Ureter (tissue), 1 donor: ENCODE measurements at places on chromosomes 6 and 20. TPM values are rescaled to one million over a fixed set of nuclear protein-coding genes. Genes with fewer than 3 reads are reported as not detected.
A peak's percentile ranks its signal among the peaks of the same experiment; 100 is the strongest.

DNA sequence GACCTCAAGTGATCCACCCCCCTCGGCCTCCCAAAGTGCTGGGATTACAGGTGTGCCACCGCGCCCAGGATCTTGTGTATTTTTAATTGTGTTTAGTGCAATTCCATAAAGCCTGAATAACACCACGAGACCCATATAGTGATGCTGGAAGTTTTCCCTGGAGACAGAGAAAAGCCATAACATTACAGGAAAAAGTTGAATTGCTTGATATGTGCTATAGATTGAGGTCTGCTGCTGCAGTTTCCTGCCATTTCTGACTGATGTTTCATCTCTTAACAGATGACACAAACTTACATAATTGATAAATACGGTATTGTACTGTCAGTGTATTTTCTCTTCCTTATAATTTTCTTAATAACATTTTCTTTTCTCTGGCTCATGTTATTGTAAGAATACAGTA lies 7.3 kb upstream of the UBD start:
- no peak for DNase-seq

Gene TMEM74B
- total RNA-seq = 3.6 TPM

- DNase-seq = no peak
These were observed 37.9 kb downstream of the SYNDIG1 start for GRCh38 chr20:24507182-24507853.

Gene CBLN4
- total RNA-seq = 0.16 TPM

Gene LIN28B
- total RNA-seq = not detected

DNA sequence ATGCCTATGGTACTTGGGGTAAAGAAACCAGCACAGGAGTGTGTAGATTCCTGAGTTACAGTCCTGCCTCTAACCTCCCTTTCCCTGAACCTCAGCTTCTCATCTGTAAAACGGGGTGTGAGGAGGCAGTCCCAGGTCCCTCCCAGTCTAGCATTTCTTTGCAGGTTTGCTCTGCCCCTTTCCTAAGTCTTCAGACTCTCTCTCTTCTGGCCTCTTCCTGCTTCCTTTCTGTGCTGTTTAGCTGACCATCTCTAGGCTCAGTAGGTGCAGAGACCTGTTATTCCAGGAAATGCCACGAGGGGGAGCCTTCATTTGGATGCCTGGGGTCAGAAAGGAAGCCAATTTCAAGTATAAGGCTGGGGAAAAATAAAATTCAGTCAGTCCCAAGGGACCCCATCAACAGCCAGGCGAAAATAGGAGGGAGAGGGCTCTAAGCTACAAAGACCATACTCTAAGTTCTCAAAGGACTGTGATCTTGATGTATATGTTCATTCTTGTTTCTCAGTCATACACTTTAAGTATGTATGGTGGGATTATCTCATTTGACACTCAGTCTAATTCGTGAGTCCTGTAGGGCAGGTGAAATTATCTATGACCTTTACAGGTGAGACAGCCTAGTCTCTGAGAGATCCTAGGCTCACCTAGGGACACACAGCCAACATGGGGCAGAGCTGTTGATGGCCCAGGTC lies 89.1 kb downstream of the NCR2 start:
- peak; percentile 90 for DNase-seq

Gene SLC22A3
- 8.5 TPM for total RNA-seq

Gene LRRC73
- 0.57 TPM for total RNA-seq

DNA sequence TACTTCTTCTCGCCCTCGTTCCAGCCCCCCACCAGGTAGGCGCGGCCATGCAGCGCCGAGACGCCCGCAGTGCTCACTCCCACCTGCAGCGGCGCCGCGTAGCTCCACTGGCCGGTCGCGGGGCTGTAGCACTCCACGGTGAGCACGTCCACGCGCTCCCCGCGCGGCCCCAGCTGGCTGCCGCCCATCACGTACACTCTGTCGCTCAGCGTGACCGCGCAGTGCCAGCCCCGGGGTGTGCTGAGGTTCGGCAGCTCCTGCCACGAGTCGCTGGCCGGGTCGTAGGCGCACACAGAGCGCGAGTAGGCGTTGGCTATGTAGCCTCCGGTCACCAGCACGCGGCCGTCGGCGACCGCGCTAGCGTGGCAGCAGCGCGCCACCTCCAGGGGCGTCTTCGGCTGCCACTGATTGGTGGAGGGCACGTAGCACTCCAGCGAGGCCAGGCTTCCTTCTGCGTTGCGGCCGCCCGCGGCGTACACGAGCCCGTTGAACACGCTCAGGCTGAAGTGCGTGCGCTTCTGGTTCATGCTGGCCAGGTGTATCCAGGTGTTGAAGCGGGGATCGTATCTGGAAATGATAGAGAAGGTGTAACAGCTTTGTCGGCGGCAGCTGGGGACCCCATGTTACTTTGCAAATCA lies 13.7 kb downstream of the KLHL31 start:
- DNase-seq = peak; percentile 86

GRCh38 chr6:139846538-139847456 lies 472.3 kb upstream of the CITED2 start:
- no peak for DNase-seq

Gene SLC13A3
- 5.1 TPM for total RNA-seq

DNA sequence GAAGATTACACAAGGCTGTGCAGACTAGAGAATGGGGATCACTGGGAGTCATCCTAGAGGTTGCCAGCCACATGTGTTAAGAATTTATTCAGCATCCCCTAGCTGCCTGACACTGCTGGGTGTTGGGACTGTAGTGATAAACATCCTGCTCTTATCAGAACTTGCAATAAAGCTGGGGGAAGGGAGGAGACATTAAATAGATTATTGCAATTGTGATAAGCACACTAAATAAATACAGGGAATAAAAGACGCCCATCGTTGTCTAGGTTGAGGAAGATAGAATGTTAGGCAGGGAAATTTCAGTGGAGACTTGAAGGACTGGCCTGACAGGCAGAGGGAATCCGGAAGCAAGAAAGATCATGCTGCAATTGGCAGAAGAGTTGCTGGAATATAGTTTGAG lies 33.2 kb upstream of the TRAM2 start:
- no peak for DNase-seq

DNA sequence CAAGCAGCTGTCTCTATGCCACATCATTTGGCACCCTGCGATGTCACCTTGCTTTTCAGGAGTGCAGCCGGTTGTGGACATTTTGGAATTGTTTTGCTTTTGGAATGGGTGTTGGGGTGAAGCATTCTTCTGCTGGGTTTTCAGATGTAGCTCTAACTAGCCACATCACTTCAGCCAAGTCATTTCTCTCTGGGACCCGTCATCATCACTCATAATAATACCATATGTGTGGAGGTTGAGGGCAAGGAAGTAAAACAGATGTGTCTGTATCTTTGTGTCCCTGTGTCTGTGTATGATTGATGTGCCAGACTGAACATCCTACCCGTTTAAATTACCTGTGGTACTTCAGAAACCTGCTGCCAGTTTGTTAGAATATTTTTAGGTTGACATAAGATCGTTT lies 49.5 kb upstream of the TULP4 start:
- no peak for DNase-seq

Gene AMD1
- 63.6 TPM for total RNA-seq

Gene CTAGE9
- not detected for total RNA-seq

- no peak for DNase-seq
These were observed 156.4 kb upstream of the PDE10A start for GRCh38 chr6:165819394-165819793.

- DNase-seq = no peak
These were observed 8.9 kb downstream of the UTRN start for GRCh38 chr6:144294016-144294415.

Gene PPIL6
- total RNA-seq = 2.9 TPM

- DNase-seq = no peak
These were observed 2.5 kb downstream of the PPP1R18 start for GRCh38 chr6:30683980-30684338.

- DNase-seq = no peak
These were observed 67.6 kb downstream of the NUDT3 start for GRCh38 chr6:34324738-34325444.

- no peak for DNase-seq
These were observed 10.1 kb downstream of the MAP7 start for GRCh38 chr6:136539967-136540652.

GRCh38 chr6:130019326-130020072 lies 1.1 kb downstream of the L3MBTL3 start:
- peak; percentile 55 for DNase-seq

- no peak for DNase-seq
These were observed 579.6 kb upstream of the MAN1A1 start for GRCh38 chr6:119929121-119929520.

- DNase-seq = no peak
These were observed 253.8 kb upstream of the STXBP5 start for GRCh38 chr6:146950351-146950835.

- DNase-seq = no peak
These were observed 75.8 kb upstream of the MRPS10 start for GRCh38 chr6:42293386-42293977.

DNA sequence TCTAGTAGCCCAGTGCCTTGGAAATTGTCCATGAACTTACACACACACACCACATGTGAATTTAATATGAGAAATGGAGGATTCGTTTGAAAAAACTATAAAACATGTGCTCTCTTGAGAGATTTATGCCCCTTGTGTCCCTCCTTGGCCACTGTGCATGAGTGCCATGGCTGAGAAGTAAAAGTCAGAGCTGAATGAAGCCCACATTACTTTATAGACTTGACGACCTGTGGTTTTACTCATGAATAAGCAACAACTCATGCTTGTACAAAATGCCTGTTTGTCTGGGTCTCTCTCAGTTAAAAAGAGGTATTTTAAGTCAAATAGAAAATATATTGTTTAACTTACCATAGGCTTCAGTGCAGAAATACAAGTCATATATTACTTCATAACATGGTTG lies 102.7 kb downstream of the KCNQ5 start:
- DNase-seq = no peak

Gene TMEM217
- 1.2 TPM for total RNA-seq

- DNase-seq = no peak
These were observed 32.0 kb upstream of the PCMTD2 start for GRCh38 chr20:64223526-64224067.

GRCh38 chr6:69907981-69908498 lies 41.7 kb downstream of the COL19A1 start:
- no peak for DNase-seq

- DNase-seq = no peak
These were observed 94.1 kb upstream of the KCNG1 start for GRCh38 chr20:51116765-51117686.

- DNase-seq = no peak
These were observed 99.0 kb downstream of the FAXC start for GRCh38 chr6:99250476-99250875.

GRCh38 chr6:159390381-159390780 lies 221.2 kb downstream of the FNDC1 start:
- no peak for DNase-seq

GRCh38 chr6:27441001-27441400 lies 31.9 kb downstream of the ZNF184 start:
- DNase-seq = no peak
